ENCODE measurements at places on chromosomes 7 and 10.

DNA sequence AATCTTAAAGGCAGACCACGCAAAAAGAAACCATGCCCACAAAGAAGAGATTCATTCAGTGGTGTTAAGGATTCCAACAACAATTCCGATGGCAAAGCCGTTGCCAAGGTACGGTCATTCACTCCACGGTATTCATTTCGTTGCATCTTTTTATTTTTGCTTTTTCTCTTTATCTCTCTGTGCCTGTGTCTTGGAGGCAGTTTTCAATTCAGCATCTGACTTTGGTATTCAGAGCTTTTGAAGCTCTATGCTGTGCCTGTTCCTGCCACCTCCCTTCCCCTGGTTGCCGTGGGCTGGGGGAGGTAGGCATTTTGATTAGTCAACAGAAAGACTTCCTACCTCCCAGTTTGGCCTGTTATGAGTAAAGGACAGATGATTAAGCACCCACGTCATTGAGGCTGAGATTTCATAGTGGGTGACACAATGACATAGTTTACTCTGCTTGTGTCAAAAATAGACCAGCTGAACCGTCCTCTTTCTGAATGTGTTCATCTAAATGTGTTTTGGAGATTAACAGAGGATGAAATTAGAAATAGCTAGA, 149.5 kb downstream of the ARID5B start:
- DNase-seq: peak; percentile 84

GRCh38 chr10:131860311-131860710, 40.5 kb upstream of the PPP2R2D start:
- DNase-seq: no peak

- no peak for DNase-seq
Measured at GRCh38 chr10:71527135-71527534, 130.4 kb downstream of the CDH23 start.

GRCh38 chr7:129665013-129665401, 53.5 kb downstream of the NRF1 start:
- DNase-seq: no peak

All from CD4-positive, alpha-beta T cell treated with Interleukin-6 for 4 hours (primary cell).